Liver (tissue), 10 donors: ENCODE measurements at places on chromosomes 2 and 18.

- DNase-seq = no peak
These were observed 25.7 kb downstream of the MC2R start for GRCh38 chr18:13889671-13890070.

DNA sequence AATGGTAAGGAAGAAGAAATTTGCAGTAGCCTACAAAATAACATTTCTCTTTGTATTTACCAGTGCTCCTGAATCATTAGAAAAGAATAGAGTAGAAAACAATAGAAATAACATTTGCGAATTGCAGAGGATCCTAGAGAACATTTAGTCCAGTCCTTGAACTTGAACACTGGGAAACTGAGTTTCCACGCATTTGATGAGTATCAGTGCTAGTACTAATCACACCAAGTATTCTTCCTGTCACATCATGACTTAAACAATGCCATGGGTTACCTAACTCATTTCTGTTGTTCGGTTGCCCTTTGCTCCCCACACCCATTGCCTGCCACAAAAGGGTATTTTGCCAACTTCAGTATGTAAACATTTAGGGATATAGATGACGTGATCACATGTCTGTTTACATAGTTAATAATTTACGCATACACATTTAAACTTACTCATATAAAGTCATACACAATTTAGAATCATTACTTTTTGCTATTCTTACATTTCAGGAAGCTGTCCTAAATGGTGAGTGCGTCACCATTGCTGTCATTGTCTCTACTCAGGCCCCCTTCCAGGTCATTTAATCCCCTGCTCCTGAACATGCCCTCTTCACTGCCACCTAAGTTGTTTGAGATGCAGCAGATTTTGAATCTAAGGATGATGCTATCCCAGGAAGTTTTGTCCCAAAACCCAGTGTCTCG lies 42.3 kb downstream of the CRIM1 start:
- no peak for DNase-seq

DNA sequence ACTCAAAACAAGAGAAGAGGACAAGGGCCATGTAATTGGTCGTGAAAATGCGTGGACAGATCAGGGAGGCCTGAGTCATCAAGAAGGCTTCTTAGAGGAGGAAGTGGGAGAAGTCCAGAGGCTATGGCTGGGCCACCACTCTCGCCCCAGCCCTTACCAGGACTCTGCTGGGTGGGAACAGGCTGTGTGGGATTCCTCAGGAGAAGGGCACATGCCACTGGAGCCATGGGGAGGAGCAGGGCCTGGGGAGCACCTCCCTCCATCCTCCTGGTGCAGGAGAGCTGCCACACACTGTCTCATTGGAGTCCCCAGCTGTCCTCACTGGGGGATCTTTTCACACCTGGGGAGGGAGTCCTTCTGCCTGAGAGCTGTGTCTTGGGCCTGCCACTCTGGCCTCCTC lies 9.4 kb upstream of the RALB start:
- DNase-seq = no peak

DNA sequence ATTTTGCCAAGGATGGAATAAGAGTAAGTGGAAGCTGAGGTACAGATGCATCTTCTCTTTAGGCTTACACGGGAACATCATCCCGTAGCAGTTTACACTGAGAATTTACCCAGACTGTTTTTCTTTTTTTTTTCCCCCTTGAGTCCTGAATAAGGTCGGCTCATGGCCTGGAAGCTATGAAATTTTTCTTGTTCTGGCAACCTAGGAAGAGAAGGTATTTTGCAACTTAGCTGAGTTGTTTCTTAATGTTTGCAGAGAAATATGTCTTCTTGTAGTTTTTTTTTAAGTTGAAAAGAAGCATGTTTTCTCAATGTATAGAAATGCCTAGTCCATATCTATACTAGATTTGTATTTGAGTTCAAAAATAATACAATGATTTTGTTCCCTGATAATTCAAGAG lies 712.5 kb downstream of the TDRD15 start:
- DNase-seq = no peak

GRCh38 chr2:236820763-236821344 lies 251.2 kb downstream of the ACKR3 start:
- DNase-seq = no peak

GRCh38 chr2:151651274-151651673 lies 83.0 kb downstream of the NEB start:
- no peak for DNase-seq

DNA sequence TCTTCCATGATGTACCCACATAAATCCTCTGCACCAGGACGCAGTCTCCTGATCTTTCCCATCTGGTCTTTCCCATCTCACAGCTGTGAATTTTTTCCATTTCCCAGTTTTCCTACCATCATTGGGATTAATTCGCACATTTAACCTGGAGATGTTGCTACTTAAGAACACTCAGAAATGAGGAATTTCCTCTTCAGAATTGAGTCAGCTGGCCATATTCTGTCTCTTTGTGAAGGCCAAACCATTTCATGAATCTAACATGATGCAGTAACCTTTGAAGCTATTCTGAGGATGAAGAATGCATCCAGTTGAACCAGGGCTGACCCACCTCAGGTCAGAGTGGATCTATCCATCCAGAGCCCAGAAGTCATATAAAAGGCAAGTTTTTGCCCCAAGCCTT lies 326.8 kb downstream of the SETBP1 start:
- DNase-seq = no peak

DNA sequence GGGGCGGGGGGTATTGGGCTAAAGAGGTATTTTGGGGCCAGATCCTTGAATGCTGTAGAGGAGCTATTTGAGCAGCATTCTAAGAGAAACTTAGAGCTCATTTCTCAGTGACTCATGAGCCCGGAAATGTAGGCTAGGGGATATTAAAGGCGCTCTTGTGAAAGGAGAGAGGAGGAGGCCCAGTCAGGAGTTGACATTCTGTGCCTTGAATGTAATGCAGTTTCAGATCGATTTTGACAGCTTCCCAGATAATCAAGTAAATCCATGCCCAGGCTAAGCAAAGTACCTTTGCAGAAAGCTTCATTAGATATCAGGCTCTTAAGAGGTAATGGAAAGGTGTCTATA lies 1.5 kb downstream of the CAB39 start:
- no peak for DNase-seq
